ENCODE measurements at places on chromosomes 1 and 21. TPM values are rescaled to one million over a fixed set of nuclear protein-coding genes. Genes with fewer than 3 reads are reported as not detected.

PARS2 gene
- 3.7 TPM for total RNA-seq

TAS1R3 gene
- 0.31 TPM for total RNA-seq

ADORA3 gene
- 3.6 TPM for total RNA-seq

LDLRAD1 gene
- total RNA-seq, result not detected

ESRRG gene
- total RNA-seq, result 6.9 TPM

ARHGAP30 gene
- 1.7 TPM for total RNA-seq

ALDH4A1 gene
- 6.4 TPM for total RNA-seq

FAM72D gene
- 1.1 TPM for total RNA-seq

HORMAD1 gene
- total RNA-seq, result 0.78 TPM

MYOM3 gene
- under 0.01 TPM for total RNA-seq

All from occipital lobe (tissue), 3 donors.